ENCODE measurements at places on chromosomes 3 and 15.

DNA sequence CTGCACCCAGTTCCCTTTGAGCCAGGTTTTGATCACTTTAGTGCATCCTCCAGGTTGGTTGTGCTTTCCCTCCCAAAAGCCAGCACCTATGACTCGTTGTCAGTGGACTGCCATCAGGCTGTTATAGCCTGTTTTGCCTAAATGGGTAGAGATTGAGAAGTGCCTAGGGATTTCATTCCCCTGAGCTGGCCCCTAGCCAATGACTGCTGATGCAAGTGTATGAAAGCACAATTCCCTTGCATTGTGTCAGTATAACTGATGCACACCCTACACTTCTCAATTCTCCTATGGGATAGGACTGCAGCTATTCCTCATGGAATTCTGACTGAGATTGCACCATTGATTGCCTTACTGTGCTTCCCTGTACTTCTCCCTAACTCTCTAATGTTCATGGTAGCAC is 102.1 kb upstream of the ARPP21 start:
- no peak for DNase-seq

DNA sequence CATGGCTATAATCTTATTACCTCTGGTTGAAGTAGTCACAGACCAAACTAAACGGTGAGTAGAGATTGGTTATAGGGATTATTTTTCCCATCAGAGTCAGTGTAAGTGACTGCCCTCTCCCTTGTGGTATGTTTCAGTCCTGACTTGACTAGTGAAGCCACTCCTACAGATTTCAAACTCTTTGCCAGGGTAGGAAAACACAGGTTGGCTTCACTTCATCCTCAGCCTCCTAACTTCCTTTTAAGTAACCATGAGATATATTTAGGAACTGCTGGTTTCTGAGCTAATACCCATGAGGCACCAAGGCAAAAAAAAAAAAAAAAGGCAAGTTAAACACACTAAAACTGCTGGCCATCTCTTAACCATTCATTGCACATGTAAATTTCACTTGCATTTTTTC is 349.2 kb upstream of the MCTP2 start:
- DNase-seq: peak; percentile 8

DNA sequence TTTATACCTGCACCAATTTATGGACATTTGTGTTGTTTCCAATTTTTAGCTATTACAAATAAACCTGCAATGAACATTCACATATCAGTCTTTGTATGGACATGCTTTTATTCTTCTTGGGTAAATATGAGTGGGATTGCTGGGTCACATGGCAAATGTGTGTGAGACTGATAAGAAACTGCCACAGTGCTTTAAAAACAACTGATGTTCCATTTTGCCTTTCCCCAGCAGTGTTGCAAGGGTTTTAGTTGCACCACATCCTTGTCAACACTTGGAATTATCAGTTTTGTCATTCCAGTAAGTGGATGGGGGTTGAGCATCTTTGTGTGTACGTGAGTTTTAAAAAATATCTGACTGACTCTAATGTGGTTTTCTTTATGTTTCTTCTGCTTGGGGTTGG is 191.2 kb downstream of the PLCL2 start:
- no peak for DNase-seq

GRCh38 chr15:75796321-75796720 is 46.9 kb upstream of the UBE2Q2 start:
- no peak for DNase-seq

- no peak for DNase-seq
These were observed 7.9 kb downstream of the FOXL2 start for GRCh38 chr3:138938877-138939560.

GRCh38 chr3:134854254-134854653 is 59.2 kb downstream of the EPHB1 start:
- peak; percentile 2 for DNase-seq

Data from inflammatory macrophage treated with lipopolysaccharide for 4 hours (primary cell).